Neural cell (in vitro differentiated cells): ENCODE measurements at places on chromosomes 16 and 17. TPM values are rescaled to one million over a fixed set of nuclear protein-coding genes. Genes with fewer than 3 reads are reported as not detected.

The MSLN gene
- polyA plus RNA-seq, result 0.40 and 0.63 TPM in 2 replicates

The OVCA2 gene
- polyA plus RNA-seq, result 48.6 and 54.4 TPM in 2 replicates

The KRTAP2-1 gene
- not detected in 2 replicates for polyA plus RNA-seq

The CA7 gene
- not detected in 2 replicates for polyA plus RNA-seq

The KRT31 gene
- polyA plus RNA-seq, result not detected in 2 replicates

The CACNB1 gene
- polyA plus RNA-seq, result 18.9 and 29.1 TPM in 2 replicates

The RCVRN gene
- 0.12 and 1.1 TPM in 2 replicates for polyA plus RNA-seq

The NT5M gene
- 11.1 and 17.6 TPM in 2 replicates for polyA plus RNA-seq

The KRTAP9-4 gene
- polyA plus RNA-seq, result not detected in 2 replicates

The TAC4 gene
- not detected in 2 replicates for polyA plus RNA-seq

The RNF222 gene
- not detected in 2 replicates for polyA plus RNA-seq

The OR4D1 gene
- not detected in 2 replicates for polyA plus RNA-seq
